ENCODE measurements at places on chromosomes 3 and 15. TPM values are rescaled to one million over a fixed set of nuclear protein-coding genes. Genes with fewer than 3 reads are reported as not detected.

WDR49 gene
- 0.54 TPM for total RNA-seq

LRRC28 gene
- total RNA-seq, result 10.6 TPM

A4GNT gene
- not detected for total RNA-seq

VGLL3 gene
- 6.3 TPM for total RNA-seq

ATP13A5 gene
- not detected for total RNA-seq

CSPG5 gene
- total RNA-seq, result 0.71 TPM

FES gene
- 0.32 TPM for total RNA-seq

GABRR3 gene
- not detected for total RNA-seq

GASK1A gene
- total RNA-seq, result not detected

IL20RB gene
- total RNA-seq, result 163 TPM

LRRN1 gene
- total RNA-seq, result 1.2 TPM

RASGRF1 gene
- 0.29 TPM for total RNA-seq

GATM gene
- 0.54 TPM for total RNA-seq

ZNF660 gene
- not detected for total RNA-seq

ITPKA gene
- 13.5 TPM for total RNA-seq

CPB1 gene
- not detected for total RNA-seq

- no peak for DNase-seq
These were observed 7.1 kb downstream of the MYEF2 start for GRCh38 chr15:48170981-48171380.

DNA sequence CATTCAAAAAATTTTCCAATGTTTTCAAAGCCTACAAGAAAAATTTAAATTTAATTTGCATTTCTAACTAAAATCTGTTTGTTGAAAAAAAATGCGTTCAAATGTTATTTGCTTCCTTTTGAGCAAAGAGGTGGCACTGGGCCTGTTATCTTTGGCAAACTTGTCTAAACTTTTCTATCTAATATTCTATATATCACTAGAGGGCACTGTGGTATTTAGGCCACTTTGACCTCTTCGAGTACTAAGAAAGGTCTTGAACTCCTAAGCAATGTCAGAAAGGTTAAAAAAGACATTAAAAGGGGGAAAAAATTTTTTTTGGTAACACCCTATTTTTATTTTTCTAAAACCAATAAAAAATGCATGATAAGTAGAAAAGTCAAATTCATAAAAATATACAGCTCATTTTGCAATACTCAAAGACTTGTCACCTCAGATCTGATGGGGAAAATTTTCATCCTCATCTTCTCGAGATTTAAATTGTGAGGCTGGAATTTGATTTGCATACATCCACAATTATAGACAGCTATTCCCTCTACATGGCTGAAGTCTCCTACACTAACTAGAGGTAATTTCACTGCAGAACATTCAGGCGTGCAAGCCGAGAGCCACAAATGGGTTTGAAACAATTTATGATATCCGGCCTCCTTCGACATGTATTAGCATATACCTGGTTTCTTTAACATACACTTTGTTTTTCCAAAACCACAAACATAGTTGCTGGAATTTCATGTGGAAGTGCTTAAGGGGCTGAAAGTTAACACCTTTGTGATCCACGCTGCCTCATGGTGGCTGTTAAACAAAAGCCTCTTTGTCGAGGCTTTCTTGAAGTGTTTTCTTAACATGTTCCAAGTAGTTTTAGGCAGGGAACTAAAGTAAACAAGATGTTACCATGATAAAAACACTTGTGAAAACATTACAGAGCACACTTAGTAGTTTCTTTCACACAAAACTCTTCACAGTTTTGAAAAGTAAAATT lies 576.4 kb downstream of the FOXP1 start:
- peak; percentile 48 for DNase-seq

DNA sequence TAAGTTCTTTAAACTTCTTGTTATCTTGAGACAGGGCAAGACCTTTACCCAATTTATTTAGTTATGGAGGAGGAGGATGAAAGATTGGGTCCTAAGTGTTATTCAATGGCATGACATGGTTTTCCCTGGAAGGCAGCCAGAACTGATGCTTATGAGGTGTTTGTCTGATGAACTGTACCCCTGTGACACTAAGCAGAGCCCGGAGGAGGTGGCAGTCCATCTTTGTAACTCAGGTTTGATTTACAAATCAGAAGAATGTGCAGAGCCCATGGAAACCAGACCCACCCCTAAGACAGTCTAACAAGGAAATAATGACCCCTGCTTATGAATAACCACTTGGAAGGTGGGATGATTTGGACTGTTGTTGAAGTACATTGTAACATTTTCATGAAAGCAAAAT lies 878.6 kb upstream of the NR2F2 start:
- DNase-seq, result no peak

- no peak for DNase-seq
These were observed 2.2 kb upstream of the LTF start for GRCh38 chr3:46466871-46467403.

- no peak for DNase-seq
These were observed 13.3 kb downstream of the EBLN2 start for GRCh38 chr3:73074781-73075180.

DNA sequence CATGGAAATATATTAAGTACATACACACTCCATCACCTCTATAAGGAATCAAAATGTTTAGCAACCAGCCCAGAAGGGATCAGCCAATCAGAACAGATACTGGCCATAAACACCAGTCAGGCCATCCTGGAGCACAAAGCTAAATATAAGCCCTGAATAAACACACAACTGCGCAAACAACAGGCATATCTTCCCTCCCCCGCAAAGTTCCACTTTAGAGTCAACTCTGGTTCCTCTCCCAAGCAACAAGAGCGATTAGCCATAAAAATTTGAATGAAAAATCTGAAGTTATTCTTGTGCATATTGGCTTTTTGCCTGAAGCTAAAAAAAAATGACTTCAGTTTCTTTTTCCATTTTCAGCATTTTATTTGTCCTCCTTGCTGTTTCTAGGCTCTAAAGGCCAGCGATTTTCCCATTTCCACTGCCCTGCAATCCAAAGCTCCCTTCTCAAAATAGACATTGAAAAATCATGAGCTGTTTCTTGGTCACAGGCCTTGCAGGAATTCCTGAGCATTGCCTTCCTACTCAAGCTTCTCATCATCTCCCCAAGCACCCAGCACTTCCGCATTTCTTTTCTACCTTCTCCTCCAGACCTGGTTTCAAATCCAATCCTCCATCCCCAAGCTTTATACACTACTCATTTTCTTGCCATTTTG lies 247.9 kb downstream of the ZMAT3 start:
- DNase-seq, result no peak

GRCh38 chr15:48890375-48890972 lies 12.5 kb downstream of the EID1 start:
- DNase-seq, result no peak

GRCh38 chr15:53527996-53528395 lies 231.5 kb downstream of the WDR72 start:
- no peak for DNase-seq

GRCh38 chr3:197846491-197846890 lies 55.4 kb downstream of the LRCH3 start:
- no peak for DNase-seq

DNA sequence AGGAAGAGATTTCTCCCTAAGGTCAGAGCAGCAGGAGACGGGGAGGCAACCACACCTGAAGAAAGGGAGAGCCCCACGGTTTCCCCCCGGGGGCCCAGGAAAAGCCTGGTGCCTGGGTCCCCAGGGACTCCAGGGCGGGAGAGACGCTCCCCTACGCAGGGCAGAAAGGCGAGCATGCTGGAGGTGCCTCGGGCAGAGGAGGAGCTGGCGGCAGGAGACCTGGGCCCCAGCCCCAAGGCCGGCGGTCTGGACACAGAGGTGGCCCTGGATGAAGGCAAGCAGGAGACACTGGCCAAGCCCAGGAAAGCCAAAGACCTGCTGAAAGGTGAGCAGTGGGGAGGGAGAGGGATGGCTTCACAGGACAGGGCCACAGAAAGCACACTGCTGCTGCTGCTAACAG lies 26.2 kb upstream of the SLC28A1 start:
- no peak for DNase-seq

DNA sequence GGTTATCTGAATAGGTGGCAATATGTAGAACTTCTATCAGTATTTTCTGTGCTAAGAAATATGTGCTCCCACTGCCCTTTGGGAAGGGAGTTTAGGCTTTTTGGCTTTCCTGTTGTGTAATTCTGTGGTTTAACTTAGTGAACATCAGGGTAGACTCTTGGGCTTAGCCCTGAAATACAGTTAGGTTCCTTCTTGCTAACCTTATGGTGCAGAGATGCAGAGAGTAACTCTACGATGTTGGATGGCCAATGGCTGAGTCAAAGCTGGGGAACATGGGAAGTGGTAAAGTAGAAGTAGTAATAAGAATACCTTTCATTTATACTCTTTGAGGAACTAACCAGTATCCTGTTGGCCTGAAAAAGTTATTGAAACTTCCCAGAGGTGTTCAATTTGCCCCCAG lies 80.8 kb upstream of the IL12A start:
- no peak for DNase-seq

GRCh38 chr15:83565553-83566159 lies 88.3 kb upstream of the ADAMTSL3 start:
- peak; percentile 44 for DNase-seq

GRCh38 chr15:34241376-34242330 lies 16.8 kb downstream of the EMC4 start:
- peak; percentile 64 for DNase-seq

- no peak for DNase-seq
These were observed 152.0 kb downstream of the KLHL25 start for GRCh38 chr15:85642693-85643066.

- DNase-seq, result no peak
These were observed 5.7 kb downstream of the OSBPL11 start for GRCh38 chr3:125589547-125590122.

GRCh38 chr3:174208161-174208560 lies 651.0 kb upstream of the NAALADL2 start:
- no peak for DNase-seq

DNA sequence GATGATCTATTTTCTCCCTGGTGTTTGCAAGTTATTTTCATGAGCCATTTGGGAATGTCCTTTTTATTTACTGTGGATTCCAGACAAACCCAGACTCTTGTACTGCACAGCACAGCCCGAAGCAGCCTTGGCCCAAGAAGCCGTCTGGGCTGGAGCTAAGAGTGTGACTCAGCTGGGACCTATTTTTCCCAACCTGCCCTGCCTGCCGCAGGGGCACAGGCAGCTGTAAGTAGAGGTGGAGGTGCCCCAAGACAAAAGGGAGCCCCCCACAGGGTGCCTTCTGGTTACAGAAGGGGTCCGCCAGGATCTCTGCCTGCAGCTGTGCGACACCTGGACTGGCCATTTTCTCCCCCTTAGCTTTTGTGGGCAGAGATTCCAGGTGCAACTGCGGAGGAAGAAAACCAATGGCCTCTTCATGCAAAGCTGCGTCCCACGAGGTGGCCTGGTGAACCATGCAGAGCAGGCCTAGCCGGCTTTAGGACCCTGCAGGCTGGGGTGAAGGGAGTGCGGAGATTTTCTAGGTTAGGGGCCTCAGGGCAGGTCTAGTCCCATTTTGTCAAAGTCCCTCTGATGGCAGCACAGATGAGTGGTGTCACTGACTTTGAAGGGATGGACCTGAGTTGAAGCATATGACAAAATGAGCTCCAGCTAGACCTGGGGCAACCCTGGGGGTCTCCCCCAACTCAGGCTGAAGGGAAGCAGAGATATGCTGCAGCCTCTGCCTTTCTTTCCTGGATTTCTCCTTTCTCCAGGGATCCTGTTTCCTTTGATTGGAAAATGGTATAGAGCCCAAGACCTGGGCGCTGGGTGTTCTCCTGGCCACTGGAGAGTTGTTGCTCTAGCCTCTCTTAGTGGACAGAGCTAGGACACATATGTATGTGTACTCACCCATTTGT lies 131.2 kb downstream of the KLF13 start:
- peak; percentile 73 for DNase-seq

DNA sequence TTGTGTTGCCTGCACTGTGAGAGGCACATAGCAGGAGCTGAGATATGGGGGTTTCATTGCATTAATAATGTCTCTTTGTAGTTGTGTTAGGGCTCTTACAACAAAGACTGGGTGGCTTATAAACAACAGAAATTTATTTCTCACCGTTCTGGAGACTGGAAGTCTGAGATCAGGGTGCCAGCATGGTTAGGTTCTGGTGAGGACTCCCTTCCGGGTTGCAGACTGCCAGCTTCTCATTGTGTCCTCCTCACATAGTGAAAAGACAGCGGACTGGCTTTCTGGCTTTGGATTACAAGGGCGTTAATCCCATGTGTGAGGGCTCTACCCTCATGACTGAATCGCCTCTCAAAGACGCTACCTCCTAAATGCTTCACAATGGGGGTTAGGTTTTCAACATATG lies 20.6 kb downstream of the TMEM108 start:
- no peak for DNase-seq

- no peak for DNase-seq
These were observed 65.9 kb upstream of the IGSF10 start for GRCh38 chr3:151526757-151527156.

- DNase-seq, result peak; percentile 27
These were observed 403.0 kb upstream of the ONECUT1 start for GRCh38 chr15:53193149-53193548.

GRCh38 chr15:32859251-32859650 lies 141.4 kb downstream of the GREM1 start:
- DNase-seq, result no peak

GRCh38 chr3:16456784-16457415 lies 56.6 kb downstream of the RFTN1 start:
- DNase-seq, result no peak

DNA sequence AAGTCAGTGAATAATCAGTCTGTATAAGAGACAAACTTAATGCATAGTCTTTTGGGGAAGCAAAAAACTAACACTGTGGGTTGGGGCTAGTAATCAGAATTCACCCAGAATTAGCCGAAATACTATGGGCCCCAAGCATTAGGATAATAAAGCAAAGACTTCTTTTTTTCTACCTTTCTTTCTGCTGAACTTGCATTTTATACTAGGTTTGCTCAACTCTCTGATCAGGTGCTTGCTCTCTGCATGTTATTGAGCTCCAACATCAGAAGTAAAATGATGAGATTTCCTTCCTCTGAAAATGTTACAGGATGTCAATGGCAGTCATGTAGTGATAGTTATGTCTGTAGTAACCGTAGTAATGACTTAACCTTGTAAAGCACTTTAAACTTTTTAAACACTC lies 216.6 kb downstream of the KCNMB2 start:
- no peak for DNase-seq

GRCh38 chr3:190325923-190326322 lies 3.7 kb upstream of the CLDN1 start:
- peak; percentile 69 for DNase-seq

DNA sequence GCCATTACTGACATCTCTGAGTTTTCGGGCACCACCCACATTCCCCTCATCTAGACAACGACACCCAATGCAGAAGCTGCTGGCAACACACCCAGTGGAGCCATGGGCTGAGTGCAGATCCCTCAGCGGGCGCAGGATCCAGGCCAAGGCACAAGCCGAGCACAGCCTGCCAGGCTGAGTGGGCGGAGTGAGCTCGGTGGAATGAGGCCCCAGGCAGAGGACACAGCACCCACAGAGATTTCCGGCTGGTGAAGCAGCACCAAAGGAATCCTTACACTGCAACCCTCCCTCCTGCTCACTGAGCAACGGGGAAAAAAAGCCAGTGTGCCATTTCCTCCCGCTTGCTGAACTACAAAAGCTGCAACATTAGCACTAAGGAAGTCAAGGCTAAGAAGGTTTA lies 34.3 kb downstream of the ZMAT3 start:
- peak; percentile 96 for DNase-seq

GRCh38 chr3:136293279-136293678 lies 43.1 kb downstream of the PCCB start:
- no peak for DNase-seq

- no peak for DNase-seq
These were observed 30.3 kb downstream of the PPP1R2 start for GRCh38 chr3:195512798-195513345.
